ENCODE measurements at places on chromosomes 3 and 15. TPM values are rescaled to one million over a fixed set of nuclear protein-coding genes. Genes with fewer than 3 reads are reported as not detected.

SUCNR1 gene
- 2.1 TPM for total RNA-seq

GOLGA6D gene
- not detected for total RNA-seq

PAK6 gene
- 6.1 TPM for total RNA-seq

DNA sequence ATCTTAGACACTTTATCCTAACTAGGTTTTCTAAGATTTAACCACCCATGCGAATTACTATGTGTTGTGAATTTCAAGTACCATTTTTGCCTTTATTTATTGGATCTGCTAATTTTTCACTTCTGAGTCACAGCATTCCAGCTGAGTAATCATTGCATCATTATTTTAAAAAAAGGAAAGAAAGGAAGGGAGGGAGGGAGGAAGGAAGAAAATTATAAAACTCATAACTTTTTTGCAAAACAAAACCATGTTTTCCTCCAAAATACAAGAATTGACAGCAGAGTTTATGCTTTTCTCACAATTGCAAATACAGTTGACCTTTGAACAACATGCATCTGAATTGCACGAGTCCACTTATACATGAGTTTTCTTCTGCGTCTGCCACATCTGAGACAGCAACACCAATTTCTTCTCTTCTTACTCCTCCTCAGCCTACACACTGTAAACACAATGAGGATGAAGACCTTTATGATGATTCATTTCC, 651.4 kb upstream of the NECTIN3 start:
- DNase-seq = peak; percentile 91

DNA sequence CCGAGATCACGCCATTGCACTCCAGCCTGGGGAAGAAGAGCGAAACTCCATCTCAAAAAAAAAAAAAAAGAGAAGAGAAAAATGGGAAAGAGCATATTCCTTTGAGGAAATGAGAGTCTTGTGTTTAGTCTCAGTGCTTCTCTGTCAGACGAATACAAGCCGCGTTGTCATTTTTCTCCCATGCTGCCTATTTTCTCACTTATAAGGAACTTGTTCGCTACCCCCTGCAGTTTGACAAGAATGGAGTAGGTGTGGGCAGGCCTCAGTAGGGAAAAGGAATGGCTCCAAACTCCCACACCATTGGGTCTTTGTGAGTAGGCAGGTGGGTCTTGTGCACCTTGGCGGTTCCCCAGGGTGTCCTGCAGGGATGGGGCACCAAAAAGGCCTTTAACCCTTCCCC, 6.5 kb downstream of the GPR160 start:
- no peak for DNase-seq

- no peak for DNase-seq
These were observed 99.3 kb downstream of the LRRK1 start for GRCh38 chr15:101018450-101018849.

DNA sequence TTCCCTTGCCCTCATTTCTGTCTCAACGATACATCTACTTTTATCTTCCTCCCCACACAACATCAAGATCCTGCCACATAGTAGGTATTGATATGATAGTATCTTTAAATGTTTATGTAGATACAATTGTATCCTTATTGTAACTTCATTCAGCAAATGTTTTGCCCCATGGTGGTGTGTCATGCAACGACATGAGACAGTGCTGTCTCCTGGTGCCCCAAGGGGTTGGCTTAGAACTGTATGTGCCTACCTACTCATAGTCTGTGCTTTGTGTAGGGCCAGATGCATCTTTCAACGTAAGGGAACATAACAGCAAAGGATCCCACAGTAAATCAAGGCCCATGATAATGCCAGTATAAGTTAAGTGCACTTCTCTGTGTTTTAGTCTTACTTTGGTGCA, 2.8 kb upstream of the CD47 start:
- no peak for DNase-seq

DNA sequence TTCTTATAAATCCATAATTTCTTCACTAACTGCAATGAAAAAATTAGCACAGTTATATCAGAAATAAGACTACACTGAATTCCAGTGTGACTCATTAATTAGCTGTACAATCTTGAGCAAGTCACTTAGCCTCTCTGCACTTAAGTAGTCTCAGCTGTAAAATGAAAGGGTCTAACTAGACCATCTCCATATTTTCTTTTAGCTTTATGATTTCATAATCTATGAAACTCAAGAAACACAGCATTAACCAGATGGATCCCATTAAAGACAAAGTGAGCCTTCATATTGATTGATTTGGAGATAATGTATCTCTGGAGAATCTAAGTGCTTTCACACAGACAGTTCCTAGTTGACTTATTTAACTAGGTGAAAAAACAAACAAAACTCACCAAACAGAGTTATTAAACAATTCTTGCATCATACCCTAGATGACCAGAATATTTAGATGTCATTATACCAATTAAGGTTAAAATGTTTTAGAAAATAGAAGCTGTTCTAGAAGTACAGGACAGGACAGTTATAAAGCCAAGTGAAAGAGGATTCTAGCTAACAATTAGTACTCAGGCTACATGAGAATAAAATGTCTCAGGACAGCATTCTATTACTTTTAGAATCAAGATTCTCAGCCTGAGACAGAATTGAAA, 11.2 kb downstream of the CSNK1G1 start:
- peak; percentile 60 for DNase-seq

DNA sequence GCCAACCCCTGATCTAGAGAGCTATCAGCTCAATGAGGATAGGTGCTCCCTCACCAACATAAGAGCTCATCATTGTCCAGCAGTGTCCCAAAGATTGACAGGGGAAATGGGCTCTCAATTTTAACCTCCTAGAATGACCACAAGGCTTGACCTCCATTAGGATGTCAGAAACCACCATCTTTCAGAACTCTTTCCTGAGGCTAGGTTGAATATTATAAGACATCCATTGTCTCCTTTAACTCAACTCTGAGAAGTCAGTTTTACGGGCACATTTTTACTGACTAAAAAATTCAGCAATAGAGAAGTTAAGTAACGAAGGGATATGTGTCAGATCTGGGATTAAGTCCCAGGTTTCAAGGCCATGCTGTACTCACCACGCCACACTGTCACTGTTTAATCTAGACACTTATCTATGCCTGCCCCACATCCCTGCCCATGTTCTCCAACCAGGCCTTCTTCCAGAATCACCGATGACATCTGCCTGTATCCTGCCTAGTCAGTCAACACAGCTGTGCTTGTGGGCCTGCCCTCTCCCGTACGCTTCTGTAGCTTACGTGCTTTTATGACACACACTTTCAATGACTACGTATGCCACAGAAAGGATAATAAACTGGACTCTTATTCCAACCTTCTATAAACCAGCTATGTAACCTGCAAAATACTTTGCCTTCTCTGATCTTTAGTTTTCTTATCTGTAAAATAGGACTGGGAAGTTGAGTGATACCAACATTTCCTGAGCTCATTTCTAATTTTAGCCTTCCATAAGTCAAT, 17.1 kb upstream of the MUC13 start:
- DNase-seq = no peak

DNA sequence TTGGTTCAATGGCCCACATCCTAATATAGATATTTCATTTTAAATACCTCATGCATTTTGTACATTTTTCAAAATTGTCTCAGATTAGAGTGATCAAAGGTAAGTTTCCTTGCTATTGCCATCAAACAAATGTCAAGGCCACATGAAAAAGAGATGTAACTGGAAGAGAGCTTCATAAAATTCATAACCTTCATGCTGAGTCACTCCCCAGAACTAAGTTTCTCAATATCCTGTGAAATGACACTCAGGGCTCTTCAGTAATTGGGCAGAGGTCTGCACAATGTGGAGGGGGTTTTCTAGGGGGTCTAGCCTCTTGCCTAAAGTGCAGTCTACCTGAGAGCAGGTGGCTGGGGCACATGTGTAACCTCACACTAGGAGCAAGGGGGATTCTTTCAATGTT, 152.2 kb upstream of the SLC2A2 start:
- DNase-seq = no peak
